ENCODE measurements at places on chromosomes 16 and 17.

- DNase-seq: no peak
These were observed 58.3 kb downstream of the RAI1 start for GRCh38 chr17:17739388-17740066.

GRCh38 chr17:50177476-50177875 lies 11.7 kb downstream of the SGCA start:
- no peak for DNase-seq

DNA sequence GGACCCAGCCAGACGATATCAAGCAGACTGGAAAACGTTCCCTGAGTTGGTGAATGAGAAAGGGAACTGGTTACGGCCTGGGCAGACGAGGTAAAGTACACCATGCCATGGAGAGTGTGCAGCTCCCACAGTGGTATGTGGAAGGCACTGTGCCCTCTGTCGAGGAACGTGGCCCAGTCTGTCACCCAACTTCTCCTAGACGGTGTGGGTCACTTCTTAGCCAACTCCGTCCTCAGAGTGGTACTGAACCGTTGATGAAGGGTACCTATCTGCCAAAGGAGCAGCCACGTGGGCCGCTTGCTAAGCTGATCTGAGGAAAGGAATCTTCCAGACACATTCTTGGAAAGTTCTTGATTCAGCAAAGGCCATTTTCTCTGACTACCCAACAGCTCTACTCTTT lies 56.0 kb upstream of the AXIN2 start:
- DNase-seq: no peak

DNA sequence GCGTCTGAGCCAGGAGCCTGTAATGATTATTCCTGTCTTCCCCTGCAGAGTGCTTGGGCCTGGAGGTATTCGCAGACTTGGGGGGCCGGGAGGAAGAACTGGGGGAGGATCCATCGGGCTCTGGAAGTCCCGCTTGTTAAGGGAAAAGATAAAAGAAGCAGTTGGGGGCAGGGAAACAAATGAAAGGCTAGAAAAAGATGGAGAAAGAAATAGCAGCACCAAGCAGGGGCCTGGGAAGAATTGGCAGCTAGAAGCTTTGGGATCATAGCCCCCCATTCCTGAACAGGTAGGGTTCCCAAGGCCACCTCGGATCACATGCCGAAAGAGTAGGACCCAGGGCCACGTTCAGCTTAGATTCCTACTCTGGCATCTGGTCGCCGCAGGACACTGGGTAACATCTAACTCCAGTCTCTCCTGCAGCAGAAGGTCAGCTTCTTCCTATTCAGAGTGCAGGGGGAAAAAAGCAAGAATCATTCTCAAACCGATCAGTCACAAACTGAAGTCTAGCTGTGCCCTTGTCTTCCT lies 23.6 kb downstream of the ADAM11 start:
- no peak for DNase-seq

DNA sequence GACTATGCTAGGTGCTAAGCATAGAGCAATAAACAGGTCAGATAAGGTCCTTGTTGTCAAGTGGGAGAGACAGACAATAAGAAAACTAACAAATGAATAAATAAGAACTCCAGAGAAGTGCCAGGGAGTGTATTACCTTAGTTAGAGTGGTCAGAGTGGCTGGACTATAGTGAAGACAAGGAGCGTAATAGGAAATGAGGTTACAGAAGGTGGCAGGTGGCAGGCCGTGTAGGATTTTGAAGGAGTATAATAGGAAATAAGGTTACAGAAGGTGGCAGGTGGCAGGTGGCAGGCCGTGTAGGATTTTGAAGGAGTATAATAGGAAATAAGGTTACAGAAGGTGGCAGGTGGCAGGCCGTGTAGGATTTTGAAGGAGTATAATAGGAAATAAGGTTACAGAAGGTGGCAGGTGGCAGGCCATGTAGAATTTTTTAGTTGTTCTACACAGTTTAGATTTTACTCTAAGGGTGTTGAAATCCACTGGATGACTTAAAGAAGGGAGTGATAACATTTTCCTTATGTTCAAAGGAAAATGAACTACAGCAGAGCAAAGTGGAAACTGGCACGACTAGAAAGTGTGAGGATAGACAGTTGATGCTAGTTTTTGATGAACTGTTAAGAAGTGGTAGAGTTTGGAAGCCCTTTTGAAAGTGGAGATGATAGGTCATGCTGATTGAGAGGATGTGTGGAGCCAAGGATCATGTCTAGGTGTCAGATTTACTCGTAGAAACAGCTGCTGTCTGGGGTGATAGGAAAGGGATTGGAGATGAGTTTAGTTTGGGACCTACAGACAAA lies 3.6 kb upstream of the KRTAP3-1 start:
- no peak for DNase-seq

DNA sequence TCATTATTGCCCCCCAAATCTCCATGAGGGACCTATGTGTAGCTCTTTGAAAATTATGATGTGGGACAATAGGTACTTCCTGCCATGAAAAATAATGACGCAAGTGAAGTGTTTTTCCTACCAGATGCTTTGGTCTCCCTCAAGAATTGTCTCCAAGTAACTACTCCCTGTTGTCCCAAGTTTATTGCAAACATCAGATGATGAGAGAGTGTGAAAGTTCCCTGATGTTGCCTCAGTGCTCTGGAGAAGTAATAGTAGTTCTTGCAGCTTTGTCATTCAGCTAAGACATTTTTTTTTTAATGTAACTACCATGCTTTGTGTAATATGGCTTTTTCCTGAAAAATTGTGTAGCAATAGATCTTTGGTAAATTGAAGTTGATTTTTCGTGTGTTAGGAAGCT lies 20.1 kb downstream of the LPCAT2 start:
- no peak for DNase-seq

- peak; percentile 86 for DNase-seq
These were observed 28.4 kb downstream of the CDH13 start for GRCh38 chr16:82655072-82655714.

DNA sequence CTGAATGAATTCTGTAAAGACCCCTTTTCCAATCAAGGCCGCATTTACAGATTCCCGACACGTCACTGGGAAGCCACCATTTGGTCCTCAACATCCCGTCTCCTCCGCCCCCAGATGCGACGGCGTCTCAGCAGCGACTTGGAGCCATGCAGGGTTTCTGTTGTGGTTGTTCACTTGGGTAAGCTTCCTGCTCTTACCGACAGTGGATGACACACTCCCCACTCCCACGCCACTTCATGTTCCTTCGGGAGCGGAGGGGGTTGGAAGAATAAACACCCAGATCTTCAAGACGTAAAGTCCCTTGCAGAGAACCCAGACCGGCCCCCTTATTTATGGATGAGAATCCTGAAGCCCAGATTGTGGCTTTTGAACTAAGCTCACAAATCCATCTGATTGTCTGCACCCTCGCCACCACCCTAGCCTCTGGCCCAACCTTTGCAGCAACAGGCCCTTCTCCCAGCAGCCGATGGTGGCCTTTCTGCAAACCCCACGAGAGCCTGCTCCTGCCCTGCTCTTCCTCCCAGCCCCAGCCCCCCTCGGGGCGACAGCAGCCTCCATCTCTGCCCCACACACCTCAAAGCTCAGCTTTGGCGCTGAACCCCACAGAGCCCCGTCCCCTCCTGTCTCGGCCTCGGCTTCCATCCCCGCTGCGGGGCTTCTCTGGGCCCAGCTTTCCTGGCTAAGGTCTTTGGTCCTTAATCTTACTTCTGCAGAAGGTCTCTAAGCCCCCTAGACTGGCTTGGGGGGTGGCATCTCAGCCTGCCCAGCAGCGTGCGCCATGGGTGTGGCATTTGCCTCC lies 19.0 kb upstream of the OSGIN1 start:
- no peak for DNase-seq

DNA sequence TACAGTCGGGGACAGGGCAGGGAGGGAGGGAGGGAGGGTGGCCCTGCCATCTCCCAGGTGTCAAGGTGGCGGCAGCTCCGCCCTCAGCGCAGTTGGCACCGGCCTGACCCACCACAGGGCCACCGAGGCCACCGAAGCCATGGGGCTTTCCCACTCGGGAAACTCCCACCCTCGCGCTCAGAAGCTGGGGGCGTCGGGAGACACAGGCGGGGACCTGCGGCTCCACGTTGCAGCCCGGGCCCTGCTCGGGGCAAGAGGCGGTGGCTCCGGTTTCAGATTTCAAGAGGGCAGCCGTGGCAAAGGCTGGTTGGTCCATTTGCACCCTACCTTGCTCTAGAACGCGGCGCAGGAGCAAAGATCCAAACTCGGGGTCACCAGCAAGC lies 544 bp downstream of the CYB561 start:
- no peak for DNase-seq

DNA sequence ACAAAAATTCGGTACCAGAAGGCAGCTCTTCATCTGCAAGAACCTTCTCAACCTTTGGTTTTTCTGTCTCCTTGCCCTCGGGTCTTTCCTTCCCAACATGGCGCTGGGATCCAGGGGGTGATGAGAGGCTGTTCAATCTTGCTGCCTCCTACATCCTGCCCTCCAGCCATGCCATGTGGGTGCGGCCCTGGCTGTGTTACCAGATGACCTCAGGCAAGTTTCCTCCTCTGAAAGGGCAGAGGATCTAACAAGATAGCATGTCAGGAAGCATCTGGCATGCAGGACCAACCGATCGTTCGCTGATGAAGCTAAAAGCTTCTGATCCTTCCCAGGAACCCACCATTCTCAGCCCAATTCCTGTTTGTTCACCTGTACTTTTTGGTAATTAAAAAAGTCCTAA lies 36.8 kb upstream of the BCAR1 start:
- no peak for DNase-seq

GRCh38 chr17:51372345-51373004 lies 112.1 kb downstream of the UTP18 start:
- DNase-seq: peak; percentile 55

DNA sequence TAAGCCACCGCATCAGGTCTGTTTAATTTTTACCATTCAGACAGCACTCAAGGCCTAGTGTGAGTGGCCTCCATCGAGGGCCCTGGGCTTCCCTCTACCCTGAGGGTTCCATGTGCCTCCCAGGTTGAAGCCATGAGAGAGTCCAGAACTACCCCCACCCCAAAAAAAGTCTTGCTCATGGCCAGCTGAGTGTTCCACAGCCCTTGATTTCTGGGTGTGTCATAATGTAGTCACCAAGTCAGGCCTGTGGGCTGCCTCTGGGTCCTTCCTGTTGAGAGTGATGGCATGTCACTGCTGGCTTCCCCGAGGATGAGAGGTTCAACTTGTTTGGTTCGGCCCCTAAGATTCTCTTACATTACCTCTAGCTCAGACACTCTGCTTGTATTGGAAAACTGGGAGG lies 100.6 kb downstream of the PITPNC1 start:
- DNase-seq: no peak

DNA sequence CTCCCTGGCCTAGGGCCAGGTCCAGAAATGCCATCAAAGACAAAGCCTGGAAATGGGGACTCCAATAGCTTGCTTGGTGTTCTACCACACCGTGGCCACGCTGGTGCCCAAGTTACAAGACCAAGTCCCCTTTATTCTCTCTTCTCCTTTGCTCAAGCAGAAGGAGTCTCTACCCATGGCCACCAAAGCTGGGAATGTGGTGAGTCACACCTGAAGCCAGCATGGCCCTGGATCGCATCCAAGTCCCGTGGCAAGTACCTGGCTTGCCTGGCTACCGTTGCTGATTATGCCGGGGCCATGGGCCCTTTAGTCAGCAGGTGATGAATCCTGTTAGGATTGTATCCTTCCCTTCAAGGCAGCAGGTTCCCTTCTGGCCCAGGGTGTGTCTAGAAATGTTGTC lies 260.0 kb downstream of the HAPSTR1 start:
- DNase-seq: no peak

DNA sequence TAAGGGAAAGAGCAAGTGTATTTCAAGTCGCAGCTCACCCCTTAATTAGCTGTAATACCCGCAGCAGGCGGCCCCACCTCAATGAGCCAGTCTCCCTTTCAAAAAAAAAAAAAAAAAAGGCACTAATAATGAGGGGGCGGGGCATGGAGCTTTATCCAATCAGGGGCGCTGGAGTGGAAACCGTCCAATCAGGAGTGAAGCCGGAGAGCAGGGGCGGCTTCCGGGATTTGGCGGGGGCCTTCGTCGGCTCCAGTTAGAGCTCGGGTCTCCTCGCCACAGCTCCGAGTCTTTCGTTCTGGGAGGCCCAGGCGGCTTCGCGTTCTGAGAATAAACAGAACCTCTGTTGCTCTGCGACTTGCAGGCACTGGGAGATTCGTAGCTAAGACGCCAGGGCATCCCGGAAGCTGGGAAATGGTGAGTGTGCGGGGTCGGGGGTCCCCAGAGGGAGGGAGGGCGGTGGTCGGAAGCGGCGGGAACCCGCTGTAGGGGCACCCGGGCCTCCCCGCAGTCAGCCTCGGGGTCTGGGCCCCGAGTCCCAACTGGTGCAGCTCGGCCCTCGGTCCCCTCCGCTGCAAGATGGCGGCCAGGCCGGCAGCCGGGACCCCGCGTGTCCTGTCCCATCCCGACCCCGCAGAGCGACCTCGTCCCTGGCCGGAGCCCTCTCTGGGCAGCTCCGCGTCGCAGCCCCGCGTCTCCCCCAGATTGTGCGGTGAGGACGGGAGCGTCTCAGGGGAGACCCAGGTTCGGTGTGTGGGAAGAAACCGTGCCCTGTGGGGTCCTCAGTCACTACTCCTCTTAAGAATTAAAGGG lies at the start of gene ZNF267:
TSS of gene ZNF267 (plus strand) at position 252 of the 810 bp plus-strand sequence. CDS start at position 412, 160 bp downstream.
- peak; percentile 68 for DNase-seq

GRCh38 chr17:76246080-76247066 lies 6.1 kb upstream of the RNF157 start:
- DNase-seq: peak; percentile 24

GRCh38 chr17:14298947-14299279 lies 2.0 kb upstream of the HS3ST3B1 start:
- DNase-seq: no peak

- DNase-seq: no peak
These were observed 2.7 kb upstream of the PRSS41 start for GRCh38 chr16:2795395-2796143.

- DNase-seq: no peak
These were observed 2.4 kb upstream of the UTS2R start for GRCh38 chr17:82369211-82369610.

- DNase-seq: no peak
These were observed 26.3 kb downstream of the ARHGAP23 start for GRCh38 chr17:38454532-38454931.

DNA sequence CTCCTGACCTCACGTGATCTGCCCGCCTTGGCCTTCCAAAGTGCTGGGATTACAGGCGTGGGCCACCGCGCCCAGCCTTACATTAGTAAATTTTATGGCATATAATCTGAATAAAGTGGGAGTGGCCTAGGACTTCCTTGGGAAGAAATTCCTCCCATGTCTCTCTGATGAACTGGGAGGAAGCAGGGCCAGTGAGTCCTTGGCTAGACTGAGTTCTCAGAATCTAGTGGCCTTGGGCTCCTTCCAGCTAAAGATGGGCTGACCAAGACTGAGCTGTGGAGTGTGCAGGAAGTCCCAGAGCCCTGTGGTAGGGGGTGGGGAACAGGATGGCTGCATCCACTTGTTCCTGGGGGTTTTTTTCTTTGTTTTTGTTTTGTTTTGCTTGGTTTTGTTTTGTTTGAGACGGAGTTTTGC lies 10.0 kb upstream of the NAGLU start:
- DNase-seq: no peak

- DNase-seq: no peak
These were observed 1.9 kb downstream of the MEAK7 start for GRCh38 chr16:84502581-84502980.

DNA sequence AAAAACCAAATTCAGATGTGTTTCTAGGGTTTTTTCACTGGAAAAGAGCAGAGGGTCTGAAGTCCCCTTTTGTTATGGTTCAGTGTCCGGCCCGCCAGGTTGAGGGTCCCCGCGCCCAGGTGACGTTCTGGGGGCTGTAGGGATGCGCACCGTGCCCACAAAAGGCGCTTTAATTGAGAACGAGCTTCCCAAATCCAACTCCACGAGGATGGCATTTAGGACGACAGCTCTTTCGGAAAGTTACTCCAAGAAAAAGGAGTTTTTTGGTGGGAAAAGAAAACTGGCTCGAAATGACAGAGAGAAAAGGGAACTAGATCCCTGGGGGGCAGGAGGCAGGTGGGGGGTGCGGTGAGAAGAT lies 15.9 kb upstream of the ZFHX3 start:
- DNase-seq: no peak
